AG10803 (cell line): ENCODE measurements at places on chromosomes 7 and 10.

DNA sequence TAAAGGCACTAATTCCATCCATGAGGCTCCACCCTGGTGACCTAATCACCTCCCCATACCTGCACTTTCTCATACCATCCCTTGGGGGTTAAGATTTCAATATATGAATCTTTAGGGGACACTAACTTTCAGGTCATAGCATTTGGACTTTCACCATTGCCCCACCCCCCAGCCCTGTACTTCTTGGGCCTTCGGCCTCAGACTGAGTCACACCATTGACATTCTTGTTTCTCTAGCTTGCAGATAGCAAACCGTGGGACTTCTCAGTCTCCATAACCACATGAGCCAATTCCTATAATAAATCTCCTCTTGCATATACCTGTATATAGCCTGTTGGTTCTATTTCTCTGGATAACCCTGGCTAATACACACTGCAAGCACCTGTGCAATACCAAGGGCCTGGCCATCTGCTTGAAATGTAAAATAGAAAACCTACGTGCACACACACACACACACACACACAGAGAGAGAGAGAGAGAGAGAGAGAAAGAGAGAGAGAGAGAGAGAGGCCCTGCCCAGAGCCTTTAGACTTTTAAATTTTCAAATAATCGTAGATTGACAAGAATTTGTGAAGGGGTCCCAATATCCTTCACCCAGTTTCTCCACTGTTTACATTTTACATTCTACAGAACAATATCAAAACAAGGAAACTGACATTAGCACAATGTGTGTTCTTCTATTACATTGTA lies 25.3 kb downstream of the ANXA8 start:
- peak; percentile 81 for DNase-seq

GRCh38 chr7:28144266-28144665 lies 36.3 kb downstream of the JAZF1 start:
- no peak for DNase-seq

- DNase-seq, result peak; percentile 36
Observed at GRCh38 chr10:98636921-98637329, 190.2 kb upstream of the HPS1 start.

DNA sequence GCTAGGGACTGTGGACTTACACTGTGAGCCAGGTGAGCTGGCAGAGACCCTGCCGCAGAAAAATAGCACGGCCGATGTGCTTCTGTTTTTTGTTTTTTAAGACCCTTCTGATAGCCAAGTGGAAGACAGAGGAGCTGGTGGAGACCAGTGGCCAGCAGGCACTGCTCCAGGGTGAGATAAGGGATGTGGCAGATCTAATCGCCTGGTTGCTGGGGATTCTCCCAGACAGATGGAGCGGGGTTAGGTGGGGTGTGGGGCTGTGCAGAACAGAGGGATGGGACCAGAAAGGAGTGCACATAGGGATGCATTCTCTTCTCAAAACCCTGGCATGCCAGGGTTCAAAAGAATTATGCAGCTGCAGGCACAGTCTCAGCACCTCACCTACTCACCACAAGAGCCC lies 82.2 kb downstream of the VOPP1 start:
- no peak for DNase-seq

DNA sequence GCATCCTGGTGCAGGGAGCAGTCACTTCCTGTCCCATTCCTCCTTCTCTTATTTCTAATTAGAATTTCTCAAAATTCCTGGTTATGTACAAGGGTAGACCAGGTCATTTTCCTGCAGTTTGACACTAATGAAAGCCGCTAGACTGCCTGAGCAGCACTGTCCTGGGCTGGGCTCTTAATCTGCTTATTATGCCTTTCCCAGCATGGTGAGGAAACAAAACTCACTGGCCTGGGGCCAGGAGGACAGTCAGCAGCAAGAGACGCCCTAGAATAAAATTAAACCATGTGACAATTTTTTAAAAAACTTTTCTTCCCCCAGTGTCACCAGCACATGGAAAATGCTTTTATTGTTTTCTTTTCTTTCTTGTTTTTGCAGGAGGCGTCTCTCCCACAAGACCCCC lies 647.5 kb downstream of the TYW1 start:
- no peak for DNase-seq

GRCh38 chr7:143216686-143217085 lies 5.2 kb upstream of the TAS2R40 start:
- DNase-seq, result no peak

GRCh38 chr7:45974540-45975360 lies 53.7 kb upstream of the IGFBP3 start:
- DNase-seq, result no peak

GRCh38 chr10:104321725-104322415 lies 16.4 kb downstream of the ITPRIP start:
- no peak for DNase-seq

DNA sequence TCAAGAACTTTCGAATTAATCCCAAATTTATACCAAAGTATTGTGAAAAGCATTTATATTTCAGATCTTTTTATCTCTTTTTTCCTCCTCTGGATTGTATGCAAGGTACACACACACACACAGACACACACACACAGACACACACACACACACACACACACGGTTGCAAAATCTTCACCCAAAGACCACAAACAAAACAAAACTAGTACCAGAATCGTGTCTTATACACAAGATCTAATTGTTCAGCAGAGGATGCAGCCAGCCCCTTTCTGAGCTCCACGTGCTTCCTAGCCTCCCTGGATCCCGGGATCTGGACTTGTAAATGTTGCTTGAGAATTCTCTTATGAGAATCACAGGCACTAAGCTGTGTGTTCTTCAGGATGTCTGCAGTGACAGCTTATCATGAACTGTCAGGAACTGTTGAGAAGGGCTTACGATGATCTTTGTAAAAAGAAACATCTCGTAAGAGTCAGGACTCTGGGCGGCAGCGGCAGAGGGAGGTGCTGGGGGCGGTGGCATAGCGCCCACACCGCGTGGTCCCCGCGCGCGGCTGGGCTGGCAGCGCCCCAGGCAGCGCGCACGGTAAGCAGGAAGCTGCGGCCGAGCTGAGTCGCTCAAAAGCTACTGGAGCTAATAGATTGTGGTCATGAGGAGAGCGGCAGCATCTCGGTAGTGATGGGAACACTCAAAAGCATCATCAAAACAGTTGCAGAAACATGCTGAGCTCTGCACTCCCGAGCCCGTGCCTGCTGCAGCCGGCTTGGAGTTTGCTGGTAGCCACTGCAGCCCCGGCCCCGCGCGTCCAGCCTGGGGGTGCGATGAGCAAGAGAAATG lies 277.6 kb downstream of the GATA3 start:
- no peak for DNase-seq

DNA sequence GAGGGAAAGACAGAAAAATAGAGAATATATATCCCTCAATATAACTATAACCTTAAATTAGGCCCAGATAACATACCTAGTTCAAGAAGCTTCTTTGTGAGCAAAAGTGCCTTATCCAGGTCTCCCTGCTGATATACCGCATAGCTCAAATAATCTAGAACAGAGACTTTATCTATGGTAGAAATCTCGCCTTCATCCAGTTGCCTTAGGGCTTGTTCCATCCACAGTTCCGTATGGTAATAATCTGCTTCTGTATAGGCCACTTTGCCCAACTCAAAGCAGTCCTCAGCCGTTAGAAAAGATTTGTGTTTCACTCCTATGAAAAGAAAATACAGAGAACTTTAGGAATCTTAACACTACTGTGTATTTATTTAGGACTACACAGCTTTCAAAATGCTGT lies 43.4 kb downstream of the P4HA1 start:
- no peak for DNase-seq

GRCh38 chr7:41912851-41913567 lies 210.1 kb upstream of the INHBA start:
- DNase-seq, result no peak

DNA sequence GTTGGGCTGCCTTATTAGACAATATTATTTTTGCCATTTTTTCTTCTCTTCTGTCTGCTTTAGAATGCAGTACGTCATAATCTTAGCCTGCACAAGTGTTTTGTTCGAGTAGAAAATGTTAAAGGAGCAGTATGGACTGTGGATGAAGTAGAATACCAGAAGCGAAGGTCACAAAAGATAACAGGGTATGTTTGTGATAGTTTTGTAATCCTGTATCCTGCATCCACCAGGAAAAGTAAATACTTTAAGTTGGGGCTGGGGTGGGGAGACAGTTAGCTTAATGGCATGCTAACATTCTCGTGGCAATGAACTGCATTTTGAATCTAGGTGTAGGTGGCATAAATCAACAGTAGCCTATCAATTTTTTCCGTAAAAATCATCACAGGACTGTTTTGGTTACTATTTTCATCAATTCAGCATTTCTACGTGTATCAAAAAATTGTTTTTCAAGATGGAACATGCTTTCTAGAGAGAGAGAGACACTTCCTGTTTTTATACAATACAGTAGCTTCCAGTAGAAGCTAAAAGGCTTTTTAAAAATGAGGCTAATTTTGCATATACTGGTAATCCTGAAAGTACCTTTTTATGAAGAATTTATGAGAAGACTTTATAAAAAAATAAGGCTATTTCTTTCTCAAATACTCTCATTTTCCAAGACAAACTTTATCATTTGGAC lies 247.5 kb downstream of the FOXP2 start:
- DNase-seq, result no peak

GRCh38 chr10:100836891-100837290 lies 75.9 kb upstream of the SLF2 start:
- DNase-seq, result no peak

DNA sequence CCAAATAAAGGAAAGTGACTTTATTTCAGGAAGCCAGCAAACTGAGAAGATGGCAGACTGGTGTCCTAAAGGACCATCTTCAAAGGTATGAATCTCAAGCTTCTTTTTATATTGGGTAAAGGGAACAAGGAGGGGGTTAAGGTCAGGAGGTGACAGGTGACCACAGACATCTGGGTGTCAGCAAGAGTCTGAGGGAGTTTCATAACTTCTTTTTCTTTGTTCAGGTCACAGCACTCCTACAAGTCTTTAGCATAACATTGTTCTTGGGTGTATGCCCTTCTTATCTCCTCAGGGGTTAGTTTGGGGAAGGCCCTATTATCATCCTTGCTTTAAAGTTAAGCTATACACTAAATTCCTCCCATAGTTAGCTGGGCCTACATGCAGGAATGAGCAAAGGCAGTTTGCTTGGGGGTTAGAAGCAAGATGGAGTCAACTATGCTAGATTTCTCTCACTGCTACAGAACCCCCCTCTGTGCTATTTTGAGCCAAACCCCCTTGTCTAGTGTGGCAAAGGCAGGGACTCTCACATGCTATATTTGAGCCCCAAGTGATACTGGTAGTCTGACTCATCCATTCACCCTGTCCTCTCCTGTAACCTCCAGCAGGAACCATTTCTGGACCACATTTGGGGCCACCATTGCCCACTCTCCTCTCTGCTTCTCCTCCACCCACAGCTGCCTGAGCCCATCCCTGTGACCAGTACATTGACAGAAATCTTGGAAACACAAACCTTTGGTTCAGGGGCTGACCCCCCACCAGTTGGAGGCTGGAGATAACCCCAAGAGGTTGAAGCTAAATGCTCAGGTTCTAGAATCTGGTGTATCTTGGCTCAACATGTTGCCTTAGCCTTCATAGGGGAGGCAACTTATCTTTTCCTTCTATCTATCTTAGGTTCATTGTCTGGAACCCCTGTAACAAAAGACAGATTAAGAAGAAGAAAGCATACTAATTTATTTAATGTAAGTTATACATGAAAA lies 55.5 kb upstream of the LRGUK start:
- no peak for DNase-seq

GRCh38 chr10:27561334-27561733 lies 57.2 kb downstream of the RAB18 start:
- DNase-seq, result peak; percentile 12

DNA sequence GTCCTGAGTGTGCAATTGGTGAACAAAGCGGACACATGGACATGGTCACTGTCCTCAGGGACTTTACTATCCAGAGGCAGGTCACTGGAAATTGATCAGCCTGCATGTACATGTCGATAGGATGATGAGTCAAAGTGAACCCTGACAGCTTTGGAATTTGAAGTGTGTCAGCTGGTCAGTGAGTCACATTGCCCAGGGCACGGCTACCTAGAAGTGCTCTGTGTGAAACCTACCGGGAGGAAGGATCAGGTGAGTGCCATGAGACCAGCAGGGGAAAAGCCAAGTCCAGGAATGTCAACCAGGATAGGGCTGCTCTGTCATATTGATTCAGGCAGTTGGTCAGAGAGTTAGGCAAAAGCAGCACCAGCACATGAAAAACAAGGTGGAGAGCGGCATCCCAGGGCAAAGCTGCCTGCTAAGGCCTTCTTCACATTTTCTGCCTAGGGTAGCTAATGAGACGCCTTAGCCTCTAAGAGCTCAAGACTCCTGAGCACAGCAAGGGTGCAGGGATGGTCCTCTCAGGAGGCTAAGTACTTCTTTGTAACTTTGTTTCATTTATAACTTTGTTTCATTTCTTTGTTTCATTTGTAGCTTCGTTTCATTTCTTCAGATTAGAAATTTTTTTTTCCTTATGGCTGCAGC lies 19.4 kb upstream of the PDCD4 start:
- DNase-seq, result no peak

GRCh38 chr10:93718937-93719725 lies 16.7 kb upstream of the FRA10AC1 start:
- DNase-seq, result no peak

GRCh38 chr10:62381385-62382102 lies 7.4 kb downstream of the ZNF365 start:
- no peak for DNase-seq

- DNase-seq, result no peak
Observed at GRCh38 chr7:31175672-31176071, 123.6 kb downstream of the ADCYAP1R1 start.

GRCh38 chr7:38169847-38170246 lies 8.2 kb upstream of the STARD3NL start:
- peak; percentile 89 for DNase-seq

DNA sequence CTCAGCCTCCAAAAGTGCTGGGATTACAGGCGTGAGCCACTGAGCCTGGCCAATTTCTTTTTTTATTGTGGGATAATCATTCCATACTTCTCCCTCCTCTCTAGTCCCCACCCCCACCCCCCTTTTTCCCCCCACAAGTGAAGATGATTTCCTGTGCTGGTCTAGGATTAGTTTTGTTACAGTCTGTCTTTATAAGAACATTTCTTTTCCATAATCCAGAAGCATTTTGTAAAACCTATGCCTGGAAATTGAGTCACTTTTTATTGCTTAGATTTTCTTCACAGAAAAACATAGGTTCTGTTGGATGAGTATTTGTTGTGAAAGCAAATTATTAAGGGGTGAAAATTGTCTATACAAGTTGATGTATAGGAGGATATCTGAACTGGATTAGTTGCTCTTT lies 98.9 kb downstream of the KAT6B start:
- DNase-seq, result no peak

- no peak for DNase-seq
Observed at GRCh38 chr10:90032519-90032918, 331.1 kb downstream of the KIF20B start.

- no peak for DNase-seq
Observed at GRCh38 chr10:133361227-133361626, 3.4 kb upstream of the FUOM start.

DNA sequence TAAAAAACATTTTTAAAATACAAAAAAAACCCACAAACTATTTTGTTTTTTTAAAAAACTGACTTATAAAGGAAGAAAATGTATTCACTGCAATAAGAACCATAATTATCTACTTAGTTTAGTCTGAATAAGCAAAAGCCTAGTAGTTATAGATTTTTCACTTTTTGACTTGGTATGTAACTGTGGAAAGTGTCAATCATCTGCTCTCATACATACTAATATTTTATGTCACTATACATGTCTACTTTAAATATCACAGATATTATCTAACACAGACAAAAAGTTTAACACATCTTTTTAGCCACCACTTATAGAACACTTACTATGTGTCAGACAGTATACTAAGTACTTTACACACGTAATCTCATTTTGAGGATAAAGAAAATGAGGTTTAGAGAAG lies 3.2 kb upstream of the JMJD1C start:
- no peak for DNase-seq

GRCh38 chr10:58780476-58780875 lies 267.8 kb downstream of the BICC1 start:
- DNase-seq, result peak; percentile 50

- DNase-seq, result no peak
Observed at GRCh38 chr7:142586611-142587010, 162.7 kb upstream of the PRSS1 start.
